ENCODE measurements at places on chromosomes 1 and 21.

GRCh38 chr1:27408151-27408550 lies 15.7 kb downstream of the GPR3 start:
- DNase-seq, result peak; percentile 51

- peak; percentile 0 for DNase-seq
These were observed 129.3 kb upstream of the PLPPR5 start for GRCh38 chr1:99133756-99134500.

GRCh38 chr1:22043198-22043769 lies 9.2 kb upstream of the CDC42 start:
- DNase-seq, result peak; percentile 94

GRCh38 chr1:66143651-66144050 lies 351.0 kb downstream of the PDE4B start:
- no peak for DNase-seq

DNA sequence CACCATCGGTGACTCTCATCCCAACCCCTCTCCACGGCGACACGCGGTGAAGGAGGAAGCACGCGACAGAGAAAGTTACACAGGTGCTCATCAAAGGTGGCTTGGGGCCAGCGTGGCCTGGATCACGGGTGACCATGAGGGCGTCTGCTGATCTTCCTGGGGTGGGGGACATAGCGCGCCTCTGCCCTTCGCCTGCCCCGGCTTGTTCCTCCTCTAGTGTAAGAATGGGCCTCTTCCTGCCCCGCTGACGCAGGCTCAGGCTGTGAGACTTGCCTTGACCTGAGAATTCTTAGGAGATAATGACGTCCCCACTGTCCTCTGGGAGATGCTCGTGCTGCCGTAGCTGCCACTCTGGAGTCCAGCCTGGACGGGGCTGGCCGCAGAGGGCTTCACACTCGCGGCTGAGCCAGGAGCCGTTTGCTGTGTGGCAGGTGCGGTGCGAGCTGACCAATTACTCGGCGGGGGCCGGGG lies 39.0 kb upstream of the TMEM52 start:
- peak; percentile 37 for DNase-seq

DNA sequence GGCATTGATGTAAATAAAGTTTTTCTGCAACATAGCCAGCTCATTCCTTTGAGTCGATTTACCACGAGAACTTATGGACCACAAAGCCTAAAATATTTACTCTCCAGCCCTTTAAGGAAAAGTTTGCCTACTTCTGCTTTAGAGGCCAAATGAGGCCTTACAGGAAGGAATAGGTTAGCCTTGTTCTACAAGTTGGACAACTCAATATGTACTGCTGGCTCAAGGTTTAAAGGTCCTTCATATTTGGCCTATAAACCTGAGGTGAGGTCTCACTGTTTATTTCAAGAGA lies 144.5 kb upstream of the DNAH14 start:
- DNase-seq, result no peak

GRCh38 chr1:63277195-63278192 lies 44.9 kb upstream of the FOXD3 start:
- no peak for DNase-seq

DNA sequence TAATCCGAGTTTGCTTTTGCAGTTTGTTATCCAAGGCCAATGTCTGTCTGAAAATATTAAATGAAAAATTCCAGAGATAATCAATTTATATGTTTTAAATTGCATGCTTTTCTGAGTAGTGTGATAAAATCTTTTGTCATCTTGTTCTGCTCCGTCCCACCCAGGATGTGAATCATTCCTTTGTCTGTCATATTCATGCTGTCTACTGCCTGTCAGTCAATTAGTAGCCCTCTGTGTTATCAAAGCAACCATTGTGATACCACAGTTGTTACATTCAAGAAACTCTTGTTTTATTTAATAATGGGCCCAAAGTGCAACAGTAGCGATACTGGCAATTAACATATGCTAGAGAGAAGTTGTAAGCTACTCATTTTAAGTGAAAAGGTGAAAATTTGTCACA lies 819.3 kb downstream of the BRINP3 start:
- peak; percentile 41 for DNase-seq

Data from bronchial epithelial cell (primary cell).